ENCODE measurements at places on chromosomes 7 and 10. TPM values are rescaled to one million over a fixed set of nuclear protein-coding genes. Genes with fewer than 3 reads are reported as not detected.

The SYT15 gene
- 24.8 TPM for total RNA-seq

The CH25H gene
- total RNA-seq, result 1.7 TPM

The SYPL1 gene
- total RNA-seq, result 70.5 TPM

The SPDYE6 gene
- total RNA-seq, result not detected

The HOXA6 gene
- 7.6 TPM for total RNA-seq

The ANXA8 gene
- 0.27 TPM for total RNA-seq

The CNPY1 gene
- not detected for total RNA-seq

The LIPF gene
- total RNA-seq, result not detected

The C10orf67 gene
- not detected for total RNA-seq

The ACBD5 gene
- 21.7 TPM for total RNA-seq

The ZNF117 gene
- total RNA-seq, result 28.0 TPM

The ICA1 gene
- 15.9 TPM for total RNA-seq

The CCL24 gene
- total RNA-seq, result 2.4 TPM

The ASIC3 gene
- total RNA-seq, result 2.9 TPM

The CAV2 gene
- total RNA-seq, result 131 TPM

The CABCOCO1 gene
- not detected for total RNA-seq

The PON2 gene
- total RNA-seq, result 59.4 TPM

The C10orf143 gene
- total RNA-seq, result 3.2 TPM

The C7orf57 gene
- total RNA-seq, result not detected

The PRLHR gene
- not detected for total RNA-seq

The LFNG gene
- 14.0 TPM for total RNA-seq

All from aorta (tissue), 5 donors.